Stimulated activated CD4-positive, alpha-beta T cell treated with anti-CD3 and anti-CD28 coated beads, Interleukin-15, amount 100 ng/mL, for 48 hours (primary cell): ENCODE measurements at places on chromosomes 13 and 19.
A peak's percentile ranks its signal among the peaks of the same experiment; 100 is the strongest.

DNA sequence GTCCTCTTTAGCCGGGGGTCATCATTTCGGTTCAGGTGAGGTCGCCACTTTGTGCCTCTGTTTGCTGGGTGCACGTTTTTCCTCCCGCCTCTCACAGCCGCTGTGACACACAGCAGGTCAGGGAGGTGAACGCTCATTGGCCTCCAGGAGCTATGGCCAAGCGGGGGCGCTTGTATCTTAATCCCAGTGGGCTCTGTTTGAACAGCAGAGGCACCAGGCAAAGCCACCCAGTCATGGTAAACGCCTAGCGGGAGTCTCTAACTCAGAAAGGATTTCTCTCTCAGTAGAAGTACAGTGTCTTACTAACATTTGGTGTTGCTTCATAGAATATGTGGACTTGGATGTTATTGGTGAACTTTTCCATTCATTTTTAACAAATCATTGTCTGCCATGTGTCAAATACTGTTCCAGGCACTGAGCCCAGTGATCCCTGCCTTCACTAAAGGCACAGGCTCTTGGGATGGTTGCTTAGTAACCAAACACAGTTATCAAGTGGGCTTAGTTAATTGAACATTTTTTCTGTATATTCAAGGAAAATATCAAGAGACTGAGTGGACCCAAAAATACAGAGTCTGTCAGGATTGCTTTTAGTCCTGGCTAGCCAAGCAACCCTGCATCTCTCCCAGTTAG lies 186.7 kb downstream of the STK24 start:
- DNase-seq: no peak

- peak; percentile 49 for DNase-seq
These were observed at the start of gene UBE2M for GRCh38 chr19:58558066-58558622. UBE2M (minus strand) TSS chr19:58558611; CDS start chr19:58558381, 230 bp downstream.

DNA sequence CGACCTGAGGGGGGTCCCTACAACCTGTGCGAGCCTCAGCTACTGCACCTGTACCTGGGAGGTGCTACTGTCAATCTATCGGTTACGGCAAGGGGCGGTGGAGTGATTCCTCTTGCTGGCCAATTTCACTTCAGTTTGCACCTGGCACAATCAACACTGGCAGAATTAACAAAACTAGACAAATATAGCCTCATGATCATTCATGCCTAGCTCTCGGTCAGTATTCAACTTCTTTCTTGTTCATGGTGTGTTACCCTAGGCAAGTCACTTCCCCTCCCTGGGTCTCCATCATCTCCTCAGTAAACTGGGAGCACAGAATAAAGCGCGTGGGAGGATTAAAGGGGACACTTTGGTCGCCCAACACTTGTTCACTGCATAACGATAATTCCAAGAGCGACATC lies 618 bp downstream of the HAUS8 start:
- no peak for DNase-seq

DNA sequence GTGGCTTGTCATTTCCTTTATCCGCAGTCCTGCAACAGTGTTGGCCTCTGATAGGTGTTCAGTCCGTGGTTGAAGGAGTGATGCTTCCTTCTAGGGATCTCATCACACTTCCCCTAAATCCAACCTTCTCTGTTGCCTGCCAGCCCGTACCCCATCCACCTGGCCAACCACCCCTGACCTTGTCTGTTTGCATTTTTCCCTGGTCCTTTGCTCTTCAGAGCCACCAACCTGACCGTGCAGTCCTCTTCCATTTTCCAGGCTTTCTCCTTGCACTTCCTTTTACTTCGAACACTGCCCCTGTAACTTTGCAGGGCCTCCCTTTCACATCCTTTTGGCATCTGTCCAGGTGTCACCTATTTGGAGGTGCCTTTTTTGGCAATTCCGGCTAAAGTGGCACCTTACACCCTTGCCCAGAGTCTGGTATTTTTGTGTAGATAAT lies 696 bp downstream of the ZNF460 start:
- DNase-seq: no peak

GRCh38 chr13:79056706-79057105 lies 349.3 kb downstream of the RBM26 start:
- no peak for DNase-seq

DNA sequence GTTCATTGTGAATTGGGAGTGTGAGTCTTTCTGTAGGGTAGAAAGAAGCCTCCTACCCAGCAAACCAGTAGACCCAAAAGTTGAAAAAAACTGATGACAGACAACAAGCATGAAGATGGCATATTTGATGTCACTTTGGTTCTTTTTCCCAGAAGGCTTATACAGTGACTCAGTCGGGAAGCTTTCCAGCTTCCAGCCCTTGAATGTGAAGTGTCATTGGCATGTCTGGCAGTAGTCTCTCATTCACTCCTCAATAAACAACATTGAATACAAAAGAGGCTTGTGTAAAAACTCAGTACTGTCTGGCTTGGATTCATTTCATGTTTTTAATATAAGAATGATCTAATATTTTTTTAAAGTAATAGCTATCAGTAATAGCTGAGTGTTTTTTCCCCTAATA lies 68.7 kb downstream of the IPO5 start:
- no peak for DNase-seq

DNA sequence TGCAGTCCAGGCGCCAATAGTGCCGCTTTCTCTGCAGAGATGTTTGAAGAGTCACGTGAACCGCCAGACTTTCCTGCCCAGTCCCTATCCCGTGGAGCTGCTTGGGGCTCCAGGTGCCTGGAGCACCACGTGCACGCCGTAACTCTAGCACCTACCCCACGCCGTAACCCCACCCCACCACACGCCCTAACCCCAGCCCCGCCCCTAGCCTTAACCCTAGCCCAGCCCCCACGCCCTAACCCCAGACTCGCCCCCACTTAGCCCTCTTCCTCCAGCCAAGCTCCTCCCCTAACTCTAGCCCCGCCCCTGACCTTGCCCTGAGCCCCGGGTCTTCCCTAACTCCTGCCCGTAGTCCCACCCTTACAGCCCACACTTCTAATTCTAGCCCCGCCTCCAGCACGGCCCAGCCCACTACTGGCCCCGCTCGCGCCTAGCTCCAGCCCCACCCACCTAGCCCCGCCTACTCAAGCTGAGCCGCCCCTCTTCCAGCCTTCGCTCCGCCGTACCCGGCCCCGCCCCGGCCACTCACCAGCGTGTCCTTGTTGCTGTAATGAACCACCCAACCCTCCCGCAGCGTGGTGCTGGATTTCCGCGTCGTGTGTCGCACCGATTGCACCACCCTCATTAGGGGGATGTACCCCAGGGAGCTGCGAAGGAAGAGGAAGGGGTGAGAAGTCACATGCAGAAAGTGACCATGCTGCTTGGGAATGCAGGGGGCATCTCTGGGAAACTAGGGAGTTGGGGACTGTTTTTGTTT lies 19.5 kb downstream of the PRKD2 start:
- no peak for DNase-seq

DNA sequence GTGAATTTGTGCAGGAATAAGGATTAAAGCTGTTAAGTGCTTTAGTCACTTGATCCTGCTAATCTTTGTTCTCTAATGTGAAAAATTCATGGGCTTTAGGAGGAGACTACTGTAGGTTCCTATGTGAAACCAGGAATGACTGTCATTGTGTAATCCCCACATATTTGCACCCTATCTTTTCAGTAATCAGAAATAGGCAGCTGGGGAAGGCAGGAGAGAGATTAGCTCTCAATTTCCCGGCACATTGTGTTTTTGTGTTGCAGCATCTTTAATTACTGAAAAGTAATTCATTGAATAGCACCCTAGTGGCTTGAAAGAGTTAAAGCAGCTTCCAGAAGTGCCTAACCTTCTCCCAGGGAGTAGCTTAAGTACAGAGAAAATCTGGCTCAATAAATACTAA lies 282.9 kb downstream of the OLFM4 start:
- DNase-seq: no peak

- DNase-seq: no peak
These were observed at the start of gene CRLF1 for GRCh38 chr19:18606281-18607225. CRLF1 (minus strand) TSS chr19:18606799; CDS start chr19:18606656, 143 bp downstream.

GRCh38 chr13:77865622-77866021 lies 53.0 kb downstream of the EDNRB start:
- DNase-seq: no peak

- no peak for DNase-seq
These were observed 30.7 kb upstream of the C13orf46 start for GRCh38 chr13:114004420-114005205.

DNA sequence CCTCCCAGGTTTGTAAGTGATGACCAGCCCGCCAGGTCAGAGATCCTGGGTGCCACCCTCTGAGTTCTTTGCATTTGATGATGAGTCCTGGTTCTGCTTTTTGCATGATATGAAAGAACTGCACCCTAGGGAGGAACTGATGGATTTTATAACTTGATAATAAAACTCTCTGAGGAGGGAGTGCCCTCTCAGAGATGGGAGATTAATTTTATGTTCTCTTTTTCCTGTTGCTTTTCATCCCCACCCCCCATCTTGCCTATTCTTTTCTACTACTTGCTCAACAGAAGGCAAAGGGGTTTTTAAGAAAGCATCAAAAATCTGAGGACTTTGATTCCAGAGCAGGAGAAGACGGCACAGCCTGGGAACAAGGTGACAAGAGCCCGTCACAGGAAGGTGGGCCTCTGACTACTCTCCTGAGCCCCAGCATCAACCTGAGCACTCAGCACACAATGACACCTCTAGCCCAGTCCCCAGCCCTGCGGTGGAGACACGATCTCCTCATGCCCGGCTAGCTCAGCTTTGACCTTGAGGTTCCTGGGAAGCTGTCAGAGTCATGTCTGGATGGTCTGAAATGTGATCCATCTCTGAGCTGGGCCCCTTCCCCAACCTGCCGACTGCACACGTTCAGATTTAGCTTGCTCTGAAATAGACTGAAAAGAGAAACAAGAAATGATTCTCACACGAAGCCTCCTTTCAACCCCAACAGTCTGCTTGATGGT lies 69.1 kb downstream of the SIAH3 start:
- no peak for DNase-seq

DNA sequence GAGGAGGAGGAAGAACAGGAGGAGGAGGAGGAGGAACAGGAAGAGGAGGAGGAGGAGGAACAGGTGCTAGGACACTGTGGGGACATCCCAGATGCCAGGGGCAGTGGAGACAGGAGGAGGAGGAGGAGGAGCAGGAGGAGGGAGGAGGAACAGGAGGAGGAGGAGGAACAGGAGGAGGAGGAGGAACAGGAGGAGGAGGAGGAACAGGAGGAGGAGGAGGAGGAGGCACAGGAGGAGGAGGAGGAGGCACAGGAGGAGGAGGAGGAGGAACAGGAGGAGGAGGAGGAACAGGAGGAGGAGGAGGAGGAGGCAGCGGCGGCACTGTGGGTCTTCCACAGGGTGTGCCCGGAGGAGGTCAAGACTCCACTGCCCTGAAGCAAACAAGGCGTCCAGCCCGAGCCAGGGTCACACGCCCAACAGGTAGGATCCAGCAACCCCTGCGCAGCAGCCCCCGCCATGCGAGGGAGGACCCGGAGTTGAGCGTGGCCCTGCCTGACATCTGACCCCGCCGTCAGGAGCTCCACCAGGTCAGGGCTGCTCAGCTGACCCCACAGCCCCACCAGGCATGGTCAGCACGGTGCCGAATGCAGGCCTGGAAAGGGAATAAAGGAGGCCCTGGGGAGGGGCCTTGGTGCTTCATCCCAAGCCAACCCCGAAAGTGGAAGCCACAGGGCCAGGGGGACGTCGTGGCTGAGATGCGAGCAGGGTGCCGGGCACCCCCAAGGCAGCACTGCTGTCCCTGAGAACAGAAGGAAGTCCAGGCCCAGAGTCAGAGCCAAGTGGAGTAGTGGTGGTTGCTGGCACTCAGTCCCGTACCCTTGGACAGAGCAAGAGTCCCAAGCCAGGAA lies 9.2 kb downstream of the SBNO2 start:
- no peak for DNase-seq

DNA sequence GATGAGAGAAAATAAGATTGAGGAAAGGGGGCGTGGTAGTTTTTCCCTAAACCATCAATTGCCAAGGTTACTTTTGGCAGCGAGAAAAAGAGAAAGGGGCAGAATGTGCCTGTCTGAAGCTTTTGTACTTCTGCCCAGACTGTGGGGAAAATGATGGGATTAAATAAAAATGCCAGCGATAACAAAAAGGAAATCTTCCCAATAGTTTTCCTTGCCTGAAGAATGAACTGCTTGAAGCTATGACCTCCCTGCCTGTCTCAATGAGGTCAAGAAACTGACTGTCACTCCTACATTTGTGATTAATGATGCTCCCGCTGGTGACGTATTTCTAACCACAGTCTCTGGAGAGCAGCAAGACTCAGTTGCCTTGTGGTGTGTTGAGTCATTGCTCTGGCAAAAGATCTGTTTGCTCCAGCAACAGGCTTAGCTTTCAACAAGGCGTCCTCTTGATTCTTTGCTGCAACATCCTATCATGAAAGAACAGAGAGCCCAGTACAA lies 1051.5 kb downstream of the DIAPH3 start:
- no peak for DNase-seq

DNA sequence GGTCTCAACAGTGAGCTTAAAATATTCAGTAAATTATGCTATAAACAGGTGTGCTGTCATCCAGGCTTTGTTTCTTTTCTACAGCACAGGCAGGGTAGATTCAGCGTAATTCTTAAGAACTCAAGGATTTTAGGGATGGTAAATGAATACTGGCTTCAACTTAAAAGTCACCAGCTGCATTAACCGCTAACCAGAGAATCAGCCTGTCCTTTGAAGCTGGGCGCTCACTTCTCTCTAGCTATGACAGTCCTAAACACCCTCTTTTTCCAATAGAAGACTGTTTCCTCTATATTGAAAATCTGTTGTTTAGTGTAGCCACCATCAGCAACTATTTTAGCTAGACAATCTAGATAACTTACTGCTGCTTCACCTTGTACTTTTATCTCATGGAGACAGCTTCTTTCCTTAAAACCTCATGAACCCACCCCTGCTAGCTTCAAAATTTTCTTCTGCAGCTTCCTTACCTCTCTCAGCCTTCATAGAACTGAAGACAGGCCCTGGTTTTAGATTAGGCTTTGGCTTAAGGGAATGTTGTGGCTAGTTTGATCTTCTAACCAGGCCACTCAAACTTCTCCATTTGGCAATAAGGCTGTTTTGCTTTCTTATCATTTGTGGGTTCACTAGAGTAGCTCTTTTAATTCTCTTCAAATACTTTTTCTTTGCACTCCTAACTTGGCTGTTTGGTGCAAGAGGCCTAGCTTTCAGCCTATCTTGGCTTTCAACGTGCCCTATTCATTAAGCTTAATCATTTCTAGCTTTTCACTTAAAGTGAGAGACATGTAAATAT lies 89.5 kb downstream of the USP12 start:
- DNase-seq: no peak

- no peak for DNase-seq
These were observed 2.0 kb downstream of the FBL start for GRCh38 chr19:39843919-39844793.

DNA sequence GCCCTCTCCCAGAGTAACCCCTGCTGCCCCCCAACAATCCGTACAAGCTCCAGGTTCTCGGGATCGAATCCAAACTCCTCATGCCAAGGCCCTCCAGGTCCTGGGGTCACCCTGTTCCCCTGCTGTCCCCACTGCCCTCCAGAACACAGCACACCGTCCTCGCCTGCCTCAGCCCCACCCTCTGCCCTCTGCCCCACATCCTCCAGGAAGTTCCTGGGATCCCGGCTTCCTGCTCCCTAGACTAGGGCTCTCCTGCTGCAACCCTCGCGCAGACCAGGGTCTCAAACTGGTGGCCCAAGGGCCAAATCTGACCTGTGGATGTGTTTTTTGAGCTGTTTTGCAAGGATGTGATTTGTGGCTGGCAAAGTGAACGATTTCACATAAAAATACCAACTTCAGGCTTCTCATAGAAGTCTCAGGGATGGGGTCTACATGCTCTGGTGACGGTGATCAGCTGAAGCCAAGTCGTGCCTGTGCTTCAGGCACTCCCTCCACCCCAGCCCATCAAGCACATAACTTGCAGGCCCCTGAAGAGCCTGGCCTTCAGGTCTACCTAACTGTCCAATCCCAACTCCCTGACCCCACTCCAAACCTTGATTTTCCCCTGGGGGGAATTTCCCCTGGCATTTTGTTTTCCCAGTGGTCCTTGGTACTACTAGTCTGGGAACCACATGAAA lies 1.8 kb downstream of the RABAC1 start:
- DNase-seq: no peak

GRCh38 chr19:19594381-19594780 lies 24.1 kb downstream of the PBX4 start:
- no peak for DNase-seq
